Activated T-helper 17 cell treated with anti-CD3 and anti-CD28 coated beads, Interleukin-2, amount 50 U/mL, for 72 hours (primary cell): ENCODE measurements at places on chromosomes 11 and 22. TPM values are rescaled to one million over a fixed set of nuclear protein-coding genes. Genes with fewer than 3 reads are reported as not detected.

DNA sequence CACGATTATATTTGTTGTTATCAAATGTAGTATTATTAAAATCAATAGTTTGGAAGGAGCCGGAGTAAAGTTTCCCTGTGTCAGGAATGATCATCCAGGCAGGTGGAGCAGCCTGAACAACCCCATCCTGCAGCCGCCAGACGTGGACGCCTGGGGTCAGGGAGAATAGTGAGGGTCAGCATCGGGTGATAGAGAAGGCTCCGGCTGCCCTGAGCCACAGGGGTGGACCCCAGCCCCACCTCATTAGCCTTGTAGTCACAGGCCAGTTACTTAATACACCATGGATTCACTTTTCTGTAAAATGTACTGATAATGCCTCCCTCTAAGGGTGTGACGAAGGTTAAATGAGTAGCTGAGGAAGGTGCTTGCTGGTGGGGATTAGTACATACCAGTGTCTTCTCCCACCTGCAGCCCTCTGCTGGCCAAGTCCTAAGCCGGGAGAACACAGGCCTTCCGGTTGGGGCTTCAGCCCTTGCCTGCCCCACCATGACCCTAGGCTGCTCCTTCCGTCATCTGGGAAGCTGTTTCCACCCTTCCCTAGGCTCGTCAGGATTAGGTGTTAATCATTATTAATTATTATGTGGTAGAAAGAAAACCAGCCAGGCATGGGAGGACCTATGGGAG, 14.9 kb downstream of the TMEM121B start:
- peaks cover 83% of the 10 kb centered on the region for H3K36me3 ChIP-seq
- peak overlapping the region; percentile 45 for H3K4me3 ChIP-seq
- H3K27ac ChIP-seq, result no peak overlapping the region

The DTX4 gene
- total RNA-seq, result 0.16 TPM

GRCh38 chr11:13029872-13030271, 20.8 kb downstream of the RASSF10 start:
- peaks cover 12% of the 10 kb centered on the region for H3K27me3 ChIP-seq
- no peak overlapping the region for H3K27ac ChIP-seq

The SYT8 gene
- total RNA-seq, result not detected

GRCh38 chr22:44691796-44692661, 10.0 kb upstream of the PRR5 start:
- ATAC-seq, result no peak
- no peaks in the 10 kb centered on the region for H3K27me3 ChIP-seq
- no peak overlapping the region for H3K4me3 ChIP-seq
- H3K27ac ChIP-seq, result no peak overlapping the region
- H3K4me1 ChIP-seq, result no peaks in the 10 kb centered on the region

The CEND1 gene
- 3.9 TPM for total RNA-seq

DNA sequence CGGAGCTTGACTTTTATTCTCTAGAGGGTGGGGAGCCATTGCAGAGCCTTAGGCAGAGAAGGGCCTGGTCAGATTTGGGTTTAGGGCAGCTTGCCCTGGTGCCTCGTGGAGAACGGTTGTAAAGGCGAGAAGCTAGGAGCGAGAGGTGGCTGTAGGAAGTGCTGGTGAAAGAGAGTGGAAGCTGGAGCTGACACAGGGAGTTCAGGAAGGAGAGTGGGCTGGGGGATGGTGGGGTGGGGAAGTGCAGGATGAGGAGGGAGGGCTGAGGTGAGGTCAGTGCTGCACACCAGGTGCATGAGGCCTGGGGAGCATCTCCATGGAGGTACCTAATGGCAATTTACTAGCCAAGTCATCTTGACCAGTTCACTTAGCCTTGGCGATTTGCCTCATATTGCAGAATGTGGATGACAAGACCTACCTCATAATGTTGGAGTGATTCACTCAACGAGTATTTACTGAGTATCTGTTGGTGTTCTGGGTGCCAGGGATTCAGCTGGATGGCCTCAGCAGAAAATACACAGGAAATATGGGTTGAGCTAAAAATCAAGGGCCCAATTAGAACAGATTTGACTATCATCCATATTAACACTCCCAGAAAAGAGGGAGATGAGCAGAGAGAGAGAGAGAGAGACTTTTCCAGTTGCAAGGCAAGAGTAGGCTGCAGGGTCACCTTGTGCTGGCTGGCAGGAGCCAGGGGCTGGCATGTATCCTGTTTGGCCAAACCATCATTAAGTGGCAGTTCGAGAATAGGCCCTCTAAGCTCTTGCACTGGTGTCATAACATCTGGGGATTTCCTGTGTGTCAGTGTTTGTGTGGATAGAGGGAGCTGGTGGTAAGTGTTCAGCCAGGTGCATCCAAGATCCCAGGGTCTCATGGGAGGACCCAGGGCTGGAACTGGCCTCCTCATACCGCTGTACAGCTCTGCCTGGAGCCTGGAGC, 44.4 kb upstream of the CLDN5 start:
- no peaks in the 10 kb centered on the region for H3K36me3 ChIP-seq
- no peak for ATAC-seq
- peaks cover 4% of the 10 kb centered on the region for H3K27me3 ChIP-seq
- H3K4me3 ChIP-seq, result no peak overlapping the region

- H3K36me3 ChIP-seq, result peaks cover 46% of the 10 kb centered on the region
- H3K4me1 ChIP-seq, result peaks cover 31% of the 10 kb centered on the region
- peak overlapping the region; percentile 93 for H3K4me3 ChIP-seq
- H3K27me3 ChIP-seq, result no peaks in the 10 kb centered on the region
- H3K27ac ChIP-seq, result peak overlapping the region; percentile 82
These were observed 758 bp downstream of the PDXP start for GRCh38 chr22:37659066-37659896.

The GAS2L1 gene
- total RNA-seq, result 2.9 TPM

DNA sequence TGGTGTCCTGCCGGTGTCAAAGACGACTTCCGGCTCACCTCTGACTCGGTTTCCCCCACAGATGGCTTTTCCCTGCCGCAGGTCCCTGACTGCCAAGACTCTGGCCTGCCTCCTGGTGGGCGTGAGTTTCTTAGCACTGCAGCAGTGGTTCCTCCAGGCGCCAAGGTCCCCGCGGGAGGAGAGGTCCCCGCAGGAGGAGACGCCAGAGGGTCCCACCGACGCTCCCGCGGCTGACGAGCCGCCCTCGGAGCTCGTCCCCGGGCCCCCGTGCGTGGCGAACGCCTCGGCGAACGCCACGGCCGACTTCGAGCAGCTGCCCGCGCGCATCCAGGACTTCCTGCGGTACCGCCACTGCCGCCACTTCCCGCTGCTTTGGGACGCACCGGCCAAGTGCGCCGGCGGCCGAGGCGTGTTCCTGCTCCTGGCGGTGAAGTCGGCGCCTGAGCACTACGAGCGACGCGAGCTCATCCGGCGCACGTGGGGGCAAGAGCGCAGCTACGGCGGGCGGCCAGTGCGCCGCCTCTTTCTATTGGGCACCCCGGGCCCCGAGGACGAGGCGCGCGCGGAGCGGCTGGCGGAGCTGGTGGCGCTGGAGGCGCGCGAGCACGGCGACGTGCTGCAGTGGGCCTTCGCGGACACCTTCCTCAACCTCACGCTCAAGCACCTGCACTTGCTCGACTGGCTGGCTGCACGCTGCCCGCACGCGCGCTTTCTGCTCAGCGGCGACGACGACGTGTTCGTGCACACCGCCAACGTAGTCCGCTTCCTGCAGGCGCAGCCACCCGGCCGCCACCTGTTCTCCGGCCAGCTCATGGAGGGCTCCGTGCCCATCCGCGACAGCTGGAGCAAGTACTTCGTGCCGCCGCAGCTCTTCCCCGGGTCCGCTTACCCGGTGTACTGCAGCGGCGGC, 5.5 kb downstream of the B3GNT6 start:
- H3K36me3 ChIP-seq, result no peaks in the 10 kb centered on the region
- H3K27ac ChIP-seq, result no peak overlapping the region
- H3K4me3 ChIP-seq, result peak overlapping the region; percentile 37

The OR4D5 gene
- total RNA-seq, result not detected

- H3K4me1 ChIP-seq, result peaks cover 9% of the 10 kb centered on the region
- peak overlapping the region; percentile 74 for H3K4me3 ChIP-seq
- no peaks in the 10 kb centered on the region for H3K27me3 ChIP-seq
- peaks cover 93% of the 10 kb centered on the region for H3K36me3 ChIP-seq
- peak; percentile 73 for ATAC-seq
- H3K27ac ChIP-seq, result peak overlapping the region; percentile 95
These were observed 35.9 kb downstream of the CTSC start for GRCh38 chr11:88301488-88302140.

DNA sequence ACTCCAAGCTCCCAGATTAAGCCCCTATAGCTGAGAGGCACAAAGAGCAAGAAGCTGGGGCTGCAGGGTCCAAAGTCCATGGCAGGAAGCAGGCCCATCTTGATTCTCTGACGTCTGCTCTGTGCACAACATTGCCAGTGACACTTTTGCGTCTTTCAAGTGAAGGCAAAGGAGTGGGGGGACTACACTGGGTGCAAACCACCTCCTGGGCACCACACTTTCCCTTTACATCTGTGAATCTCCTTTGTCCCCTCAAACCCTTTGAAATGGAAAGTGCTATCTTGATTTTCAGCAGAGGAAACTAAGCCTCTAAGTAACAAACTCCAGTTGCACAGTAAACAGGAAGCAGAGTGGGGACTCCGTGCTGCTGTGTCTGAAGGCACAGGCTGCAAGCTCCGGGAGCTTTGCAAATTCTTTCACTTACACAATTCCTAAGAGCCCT, 428.0 kb downstream of the LARGE1 start:
- H3K27ac ChIP-seq, result no peak overlapping the region
- no peaks in the 10 kb centered on the region for H3K4me1 ChIP-seq
- H3K36me3 ChIP-seq, result no peaks in the 10 kb centered on the region
- H3K4me3 ChIP-seq, result peak overlapping the region; percentile 26

DNA sequence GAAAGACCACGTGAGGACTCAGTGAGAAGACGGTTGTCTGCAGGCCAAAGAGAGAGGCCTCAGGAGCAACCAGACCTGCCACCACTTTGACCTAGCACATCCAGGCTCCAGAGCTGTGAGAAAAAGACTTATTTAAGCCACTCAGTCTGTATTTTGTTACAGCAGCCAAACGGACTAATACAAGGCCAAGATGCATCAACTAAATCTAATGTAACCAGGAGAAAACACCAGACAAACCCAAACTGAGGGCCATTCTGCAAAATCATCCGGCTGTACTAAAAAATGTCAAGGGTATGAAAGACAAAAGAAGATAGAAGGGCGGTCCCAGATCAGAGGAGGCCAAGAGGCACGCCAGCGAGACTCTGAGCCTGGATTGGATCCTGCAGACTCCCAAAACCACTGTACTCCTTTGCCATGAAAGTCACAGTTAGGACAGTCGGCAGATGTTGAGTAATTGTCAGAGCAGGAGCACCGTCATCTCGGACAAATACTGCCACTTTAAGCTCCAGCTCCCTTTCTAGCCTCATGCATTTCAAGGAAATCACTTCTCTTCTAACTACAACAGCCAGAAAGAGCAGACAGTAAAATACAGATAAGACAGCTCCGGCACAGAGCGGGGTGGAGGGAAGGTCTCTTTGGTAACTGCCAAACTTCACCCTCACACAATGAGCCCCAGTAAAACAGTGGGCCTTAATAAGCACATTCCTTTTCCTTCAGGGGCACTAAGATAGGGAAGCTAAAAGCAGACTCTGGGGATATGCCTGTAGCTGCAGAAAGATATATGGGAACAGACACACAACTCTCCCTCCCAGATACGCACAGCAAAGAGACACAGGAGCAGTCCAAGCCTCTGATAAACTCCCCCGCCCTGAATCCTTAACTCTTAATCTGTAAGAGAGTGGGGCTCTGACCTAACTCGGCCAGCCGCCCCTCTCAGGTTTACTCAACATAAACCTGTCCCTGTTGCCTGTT, 3.5 kb upstream of the ZP1 start:
- no peaks in the 10 kb centered on the region for H3K4me1 ChIP-seq
- no peak overlapping the region for H3K27ac ChIP-seq
- H3K4me3 ChIP-seq, result no peak overlapping the region
- no peaks in the 10 kb centered on the region for H3K36me3 ChIP-seq
- ATAC-seq, result no peak

The CECR2 gene
- 0.06 TPM for total RNA-seq

The UCP3 gene
- 4.3 TPM for total RNA-seq

DNA sequence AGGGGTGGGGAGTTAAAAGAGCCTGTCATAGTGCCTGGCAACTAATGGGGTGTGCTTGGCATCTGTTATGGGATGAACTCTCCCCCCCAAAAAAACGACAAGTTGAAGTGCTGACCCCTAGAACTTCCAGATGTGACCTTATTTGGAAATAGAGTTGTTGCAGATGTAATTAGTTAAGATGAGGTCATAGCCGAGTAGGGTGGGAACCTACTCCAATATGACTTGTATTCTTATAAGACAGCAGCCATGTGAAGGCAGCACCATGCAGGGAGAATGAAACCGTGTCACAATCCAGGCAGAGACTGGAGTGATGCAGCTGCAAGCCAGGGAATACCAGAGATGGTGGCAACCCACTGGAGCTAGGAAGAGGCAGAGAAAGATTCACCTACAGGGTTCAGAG, 394.5 kb downstream of the TENM4 start:
- no peak overlapping the region for H3K27ac ChIP-seq
- ATAC-seq, result no peak
- H3K27me3 ChIP-seq, result peaks cover 7% of the 10 kb centered on the region
- H3K4me3 ChIP-seq, result no peak overlapping the region
- no peaks in the 10 kb centered on the region for H3K36me3 ChIP-seq

GRCh38 chr11:129440028-129440713, 64.5 kb downstream of the BARX2 start:
- no peak overlapping the region for H3K27ac ChIP-seq
- H3K27me3 ChIP-seq, result peaks cover 10% of the 10 kb centered on the region
- H3K36me3 ChIP-seq, result no peaks in the 10 kb centered on the region
- ATAC-seq, result peak; percentile 42
- no peak overlapping the region for H3K4me3 ChIP-seq
